Lung (tissue), 17 donors: ENCODE measurements at places on chromosomes 1 and 21. TPM values are rescaled to one million over a fixed set of nuclear protein-coding genes. Genes with fewer than 3 reads are reported as not detected.

GFI1 gene
- 0.59 TPM for polyA plus RNA-seq

USF1 gene
- 77.0 TPM for polyA plus RNA-seq

SLC22A15 gene
- 8.6 TPM for polyA plus RNA-seq

CHI3L1 gene
- 169 TPM for polyA plus RNA-seq

OLFML3 gene
- polyA plus RNA-seq = 9.7 TPM

CASP9 gene
- 13.4 TPM for polyA plus RNA-seq

LYPD8 gene
- not detected for polyA plus RNA-seq

TMEM234 gene
- 17.1 TPM for polyA plus RNA-seq

MUL1 gene
- polyA plus RNA-seq = 6.0 TPM

PDPN gene
- polyA plus RNA-seq = 71.2 TPM

C4BPA gene
- 213 TPM for polyA plus RNA-seq

MARK1 gene
- polyA plus RNA-seq = 1.3 TPM

DIRAS3 gene
- 0.68 TPM for polyA plus RNA-seq

SPRR2E gene
- polyA plus RNA-seq = 0.33 TPM

MROH9 gene
- 0.71 TPM for polyA plus RNA-seq

F13B gene
- polyA plus RNA-seq = not detected

RPE65 gene
- polyA plus RNA-seq = 0.01 TPM

CA6 gene
- polyA plus RNA-seq = not detected

TCEA3 gene
- polyA plus RNA-seq = 37.5 TPM

DNASE2B gene
- 0.29 TPM for polyA plus RNA-seq

S100A7 gene
- polyA plus RNA-seq = not detected

VSIG8 gene
- polyA plus RNA-seq = 0.22 TPM

NUF2 gene
- 3.0 TPM for polyA plus RNA-seq

CR1 gene
- 0.57 TPM for polyA plus RNA-seq

RAVER2 gene
- 4.3 TPM for polyA plus RNA-seq

NLRP3 gene
- polyA plus RNA-seq = 1.3 TPM

DIO1 gene
- 0.24 TPM for polyA plus RNA-seq

OR2W3 gene
- polyA plus RNA-seq = 0.35 TPM

COL9A2 gene
- 12.1 TPM for polyA plus RNA-seq
